ENCODE measurements at places on chromosomes 7 and 10. TPM values are rescaled to one million over a fixed set of nuclear protein-coding genes. Genes with fewer than 3 reads are reported as not detected.
A peak's percentile ranks its signal among the peaks of the same experiment; 100 is the strongest.

Gene FBXO24
- total RNA-seq: 0.59 TPM

Gene RTKN2
- 22.1 TPM for total RNA-seq

DNA sequence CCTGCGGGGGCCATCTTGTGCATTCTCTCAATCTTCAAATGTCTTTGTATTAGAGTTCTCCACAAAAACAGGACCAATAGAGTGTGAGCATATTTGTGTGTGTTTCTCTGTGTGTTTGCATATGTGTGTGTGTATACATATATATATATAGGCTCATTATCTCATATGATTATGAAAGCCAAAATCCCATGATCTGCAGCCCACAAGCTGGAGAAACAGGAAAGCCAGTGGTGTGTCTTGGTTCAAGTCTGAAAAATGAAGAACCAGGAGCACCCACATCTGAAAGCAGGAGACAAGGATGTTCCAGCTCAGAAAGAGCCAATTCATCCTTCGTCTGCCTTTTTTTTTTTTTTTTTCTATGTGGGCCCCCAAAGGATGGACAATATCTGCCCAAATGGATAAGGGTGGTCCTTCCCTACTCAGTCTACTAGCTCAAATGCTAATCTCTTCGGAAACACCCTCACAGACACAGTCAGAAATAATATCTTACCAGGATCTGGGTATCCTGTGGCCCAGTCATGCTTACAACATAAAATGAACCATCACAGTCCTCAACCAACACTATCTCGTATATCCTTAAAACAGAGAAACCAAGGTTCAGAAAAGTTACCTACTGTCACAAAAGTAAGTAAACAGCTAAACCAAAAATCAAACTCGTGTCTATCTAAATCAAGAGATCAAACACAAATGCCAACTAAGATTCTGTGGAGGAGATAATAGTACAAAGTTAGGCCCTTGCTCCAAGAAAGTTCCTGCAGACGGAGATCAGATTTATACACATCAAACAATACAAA is 141.9 kb downstream of the JMJD1C start:
- no peak for DNase-seq

- no peak for DNase-seq
Measured at GRCh38 chr7:43458330-43459018, 124.4 kb upstream of the STK17A start.

- DNase-seq: no peak
Measured at GRCh38 chr10:87603769-87604168, 55.9 kb upstream of the PAPSS2 start.

- DNase-seq: no peak
Measured at GRCh38 chr10:113335592-113335991, 217.3 kb upstream of the HABP2 start.

DNA sequence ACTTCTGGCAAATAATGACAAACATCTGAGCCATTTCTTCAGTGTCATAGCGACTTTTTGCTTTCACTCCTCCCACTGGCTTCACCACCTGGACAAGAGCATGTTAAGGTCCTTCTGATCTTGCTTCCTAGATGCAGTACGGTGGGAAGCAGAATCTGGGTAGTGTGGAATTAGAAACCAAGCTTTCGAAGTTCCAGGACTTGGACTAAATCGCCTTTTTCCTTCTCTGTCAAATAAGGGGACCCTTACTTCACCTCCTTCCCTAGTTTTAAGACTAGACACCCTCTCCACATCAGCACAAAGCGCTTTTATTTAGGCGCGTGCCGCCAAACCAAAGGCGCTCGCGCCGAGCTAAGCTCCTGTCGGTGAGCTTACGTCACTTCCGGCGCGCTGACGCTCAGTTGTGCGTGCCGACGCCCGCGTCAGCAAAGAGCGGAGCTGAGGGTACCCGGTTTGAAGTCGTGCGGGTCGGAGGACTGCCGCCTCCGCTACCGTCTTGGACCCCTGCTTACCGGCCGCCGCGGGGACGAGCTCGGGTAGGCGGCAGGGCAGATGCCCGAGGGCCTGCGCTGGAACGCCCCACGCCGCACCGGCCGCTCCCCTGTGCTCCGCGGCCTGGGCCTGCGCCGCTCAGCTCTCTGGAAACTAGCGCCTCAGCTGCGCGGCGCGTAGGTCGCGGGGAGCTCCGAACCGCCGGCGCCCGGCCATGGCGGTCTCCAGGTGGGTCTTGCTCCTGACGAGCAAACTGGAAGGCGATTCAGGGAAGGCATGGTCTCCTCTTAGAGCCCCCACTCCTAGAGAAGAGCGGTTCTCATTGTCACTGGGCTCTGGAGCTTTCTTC is at the start of gene BTAF1:
BTAF1 (plus strand) TSS at position 400 of the 841 bp plus-strand sequence; CDS start at position 707, 307 bp downstream.
- DNase-seq: peak; percentile 86

DNA sequence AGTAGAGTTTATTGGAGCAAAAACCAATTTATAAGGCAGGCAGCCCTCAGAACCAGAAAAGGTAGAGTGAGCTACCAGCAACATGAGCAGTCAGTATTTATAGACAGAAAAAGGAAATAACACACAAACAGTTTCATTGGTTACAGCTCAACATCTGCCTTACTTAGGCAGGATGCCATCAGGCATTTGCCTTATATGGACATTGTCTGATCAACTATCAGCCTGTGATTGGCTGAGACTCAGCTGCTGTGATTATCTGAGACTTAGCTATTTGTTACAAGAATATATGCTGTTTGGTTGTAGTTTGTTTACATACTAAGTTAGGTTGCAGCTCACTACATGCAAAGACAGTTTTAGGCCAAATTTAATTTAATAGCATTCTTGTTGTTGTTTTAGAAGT is 60.4 kb upstream of the CDK1 start:
- no peak for DNase-seq

Gene CCL24
- not detected for total RNA-seq

DNA sequence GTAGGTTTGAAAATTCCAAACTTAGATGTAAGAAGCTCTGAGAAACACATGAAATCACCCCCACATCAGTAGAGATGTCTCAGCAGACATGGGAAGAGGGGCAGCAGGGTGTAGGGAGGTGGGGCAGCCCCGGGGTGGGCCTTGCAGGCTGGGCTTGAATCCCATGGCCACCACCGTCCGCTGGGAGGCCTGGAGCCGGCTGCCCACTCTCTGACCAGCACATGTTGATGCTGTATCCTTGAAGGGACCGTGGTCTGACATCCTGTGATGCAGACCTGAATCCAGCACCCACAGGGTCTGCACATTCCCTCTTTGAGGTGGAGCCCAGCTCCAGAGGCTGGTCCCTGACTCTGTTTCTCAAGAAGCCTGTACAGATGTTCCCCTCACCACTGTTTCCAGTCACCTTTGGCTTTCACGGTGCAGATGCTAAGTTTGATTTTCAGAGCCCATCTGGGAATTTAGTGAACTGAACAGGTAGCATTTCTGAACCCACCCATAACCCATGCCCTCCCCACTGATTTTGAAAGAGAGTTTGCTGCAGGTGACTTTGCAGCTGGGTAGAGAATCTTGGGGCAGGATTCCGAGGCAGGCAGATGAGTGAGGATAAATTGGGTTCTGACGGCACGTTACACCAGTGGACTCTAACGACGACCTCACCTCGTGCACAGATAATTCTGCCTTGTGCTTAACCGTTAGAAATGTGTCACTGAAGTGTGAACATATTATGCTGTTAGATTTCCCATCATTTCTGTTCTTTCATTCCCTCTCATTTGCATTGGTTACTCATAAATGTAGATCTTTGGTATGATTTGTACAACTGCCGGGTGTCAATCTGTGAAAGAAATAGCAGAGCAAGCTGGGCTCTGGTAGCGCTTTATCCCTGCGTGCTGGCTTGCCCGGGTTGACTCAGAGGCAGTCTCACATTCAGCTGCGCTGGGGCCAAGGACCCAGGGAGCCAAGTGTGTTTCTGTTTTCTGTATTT is 45.7 kb downstream of the IKZF1 start:
- DNase-seq: no peak

- DNase-seq: no peak
Measured at GRCh38 chr7:91079487-91079886, 184.7 kb upstream of the FZD1 start.

DNA sequence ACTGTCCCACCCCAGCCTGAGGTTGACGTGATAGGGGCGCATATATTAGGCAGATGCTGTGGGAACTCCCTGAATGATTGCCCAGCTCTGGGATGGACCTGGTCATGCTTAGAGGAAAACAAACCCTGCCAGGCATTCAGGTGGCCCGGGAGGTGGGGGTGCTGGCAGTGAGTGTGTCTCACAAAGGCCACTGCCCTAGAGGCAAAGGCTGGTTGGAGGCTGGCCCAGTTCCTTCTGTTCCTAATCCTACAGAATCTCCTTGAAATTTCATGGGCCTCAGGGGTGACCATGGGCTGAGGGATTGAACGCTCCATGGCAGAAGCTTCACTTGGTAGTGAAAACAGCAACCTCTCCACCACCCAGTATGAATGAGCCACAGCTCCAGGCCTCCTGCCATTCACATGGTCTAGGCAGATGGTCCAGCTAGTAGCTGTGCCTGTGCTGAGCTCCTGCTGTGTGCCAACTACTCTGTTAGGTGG is 25.6 kb downstream of the ADRA2A start:
- no peak for DNase-seq

- no peak for DNase-seq
Measured at GRCh38 chr10:15540727-15541126, 169.6 kb upstream of the FAM171A1 start.

DNA sequence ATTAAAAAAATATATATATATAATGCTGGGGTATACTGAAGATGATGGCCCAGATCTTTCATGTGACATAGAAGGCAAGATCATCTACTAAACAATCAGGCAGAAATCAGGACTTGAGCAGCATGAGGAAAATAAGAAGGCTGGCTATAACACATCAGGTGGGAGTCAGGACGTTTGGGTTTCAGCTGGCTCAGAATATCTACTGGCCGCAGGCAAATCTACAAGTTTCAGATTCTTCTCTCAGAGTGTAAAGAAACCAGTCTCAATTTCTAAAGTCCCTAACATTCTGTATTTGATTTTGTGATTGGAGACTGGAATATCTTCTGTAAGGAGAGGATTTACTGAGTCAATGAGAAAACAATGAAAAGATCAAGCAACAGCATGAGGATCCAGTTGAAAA is 37.7 kb upstream of the FAM3C start:
- no peak for DNase-seq

Gene FAM20C
- 34.7 TPM for total RNA-seq

- no peak for DNase-seq
Measured at GRCh38 chr10:3159152-3159551, 13.4 kb downstream of the PITRM1 start.

Gene GALNT17
- total RNA-seq: 47.0 TPM

GRCh38 chr10:55277549-55277948 is 476.5 kb upstream of the PCDH15 start:
- no peak for DNase-seq

DNA sequence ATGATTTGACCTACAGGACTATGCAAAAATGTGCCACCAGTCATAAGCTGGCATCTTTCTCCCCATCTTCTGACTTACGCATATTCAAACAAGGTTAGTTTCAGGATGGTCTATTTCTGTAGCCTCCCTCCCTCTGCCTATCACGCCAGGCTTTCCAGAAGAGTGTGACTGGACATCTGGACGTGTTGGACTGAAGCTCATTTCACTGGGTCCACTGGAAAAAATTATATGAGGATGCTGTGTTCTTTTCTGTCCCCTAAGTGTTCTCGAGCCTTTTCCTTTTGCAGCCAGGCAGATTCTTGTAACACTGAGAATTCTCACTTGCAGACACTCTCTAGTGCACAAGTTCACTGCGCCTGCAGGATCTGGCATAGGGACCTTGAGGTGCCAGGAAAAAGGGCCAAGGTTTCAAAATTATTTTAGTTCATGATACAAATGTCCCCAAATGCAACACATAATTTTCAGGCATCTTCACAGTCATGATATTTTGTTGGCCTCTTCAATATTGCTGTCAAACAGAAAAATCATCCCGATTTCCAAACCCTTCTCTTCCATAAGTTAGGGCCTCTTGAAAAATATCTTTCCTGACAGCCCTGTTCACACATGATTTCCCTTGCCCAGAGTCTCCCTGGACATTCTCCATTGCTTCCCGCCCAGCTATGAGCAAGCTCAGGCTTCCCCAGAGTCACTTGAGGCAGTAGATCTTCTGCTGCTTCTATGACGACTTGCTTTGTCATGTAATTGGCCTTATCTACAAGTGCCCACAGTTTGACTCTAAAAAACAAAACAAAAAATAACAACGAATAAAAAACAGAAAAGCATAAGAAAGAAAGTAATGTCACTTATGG is 170.4 kb downstream of the BMPER start:
- DNase-seq: no peak

DNA sequence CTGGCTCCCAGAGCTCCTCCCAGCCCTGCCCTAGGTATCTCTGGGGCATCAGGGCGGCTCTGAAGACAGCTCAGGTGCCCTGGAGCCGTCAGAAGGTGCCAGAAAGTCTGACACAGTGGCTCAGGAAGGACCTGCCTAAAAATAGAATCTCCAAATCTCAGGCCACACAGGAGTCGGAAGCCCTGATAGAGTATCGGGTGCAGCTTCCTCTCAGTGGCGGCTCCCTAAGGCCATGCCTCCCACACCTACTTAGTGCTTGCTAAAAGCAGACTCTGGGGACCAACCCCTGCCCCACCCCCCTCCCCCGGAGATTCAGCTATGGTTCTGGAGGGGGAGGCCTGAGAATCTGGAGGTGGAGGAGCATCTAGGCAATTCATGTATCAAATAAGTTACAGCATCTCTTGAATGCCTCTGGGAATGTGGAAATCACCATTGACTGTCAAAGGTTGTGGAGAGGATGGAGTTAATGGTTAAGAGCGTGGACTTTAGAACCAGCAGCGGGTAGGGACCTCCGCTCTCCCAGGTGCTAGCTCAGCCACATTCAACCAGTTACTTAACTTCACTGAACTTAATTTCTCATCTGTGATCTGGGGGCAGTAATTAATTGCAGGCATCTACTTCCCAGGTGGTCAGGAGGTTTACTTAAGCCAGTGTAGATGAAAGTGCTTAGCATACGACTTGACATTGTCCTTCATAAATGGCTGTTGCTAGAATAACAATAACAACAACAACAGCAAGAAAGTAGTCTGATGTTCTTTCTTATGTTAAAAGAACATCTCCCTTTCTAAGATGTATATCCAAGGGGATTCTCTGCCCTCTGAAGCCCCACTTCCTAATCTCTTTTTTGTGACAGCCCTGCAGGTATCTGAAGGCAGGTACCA is 38.6 kb upstream of the MXI1 start:
- DNase-seq: peak; percentile 51

GRCh38 chr7:179209-179681 is 13.1 kb upstream of the FAM20C start:
- no peak for DNase-seq

Gene NEBL
- 10.5 TPM for total RNA-seq

Gene CDC14C
- total RNA-seq: not detected

- DNase-seq: no peak
Measured at GRCh38 chr7:100687751-100688300, 6.2 kb downstream of the GIGYF1 start.

DNA sequence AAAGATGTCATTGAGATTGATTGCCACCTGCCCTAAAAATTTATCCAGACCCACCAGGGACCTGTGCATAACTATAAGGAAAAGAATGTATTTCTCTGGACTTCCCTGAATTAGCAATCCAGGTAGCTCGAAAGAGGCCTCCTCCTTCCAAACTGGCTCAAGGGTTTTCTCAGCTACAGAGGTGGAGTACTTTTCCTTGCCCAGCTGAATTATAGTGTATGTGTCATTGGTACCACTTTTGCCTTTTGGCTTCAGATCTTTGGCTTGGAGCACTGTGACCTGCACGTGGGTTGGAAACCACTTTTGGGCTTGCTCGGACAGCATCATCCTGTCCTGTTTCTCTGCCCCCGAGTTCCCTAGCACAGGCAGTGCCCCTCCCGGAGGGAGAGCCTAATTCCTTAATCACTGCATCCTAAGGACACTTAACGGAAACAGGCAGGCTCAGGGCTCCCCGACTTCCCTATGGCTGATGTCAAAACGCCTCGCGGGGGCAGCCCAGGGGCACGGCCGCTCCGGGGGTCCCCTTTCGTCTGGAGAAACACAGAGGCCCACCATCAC is 825 bp downstream of the RAB11FIP2 start:
- DNase-seq: no peak

Measured in H1 (cell line).